ENCODE measurements at places on chromosomes 11 and 22. TPM values are rescaled to one million over a fixed set of nuclear protein-coding genes. Genes with fewer than 3 reads are reported as not detected.

The TMPRSS13 gene
- total RNA-seq, result not detected

The GPR83 gene
- total RNA-seq, result 0.09 TPM

The CASP1 gene
- 0.17 TPM for total RNA-seq

The OR4C6 gene
- total RNA-seq, result not detected

The SCT gene
- total RNA-seq, result not detected

The KRTAP5-9 gene
- total RNA-seq, result not detected

The PGA5 gene
- not detected for total RNA-seq

The TTC9C gene
- total RNA-seq, result 30.0 TPM

The PHLDA2 gene
- 81.8 TPM for total RNA-seq

The MCHR1 gene
- not detected for total RNA-seq

The INTS4 gene
- total RNA-seq, result 16.0 TPM

The C11orf16 gene
- not detected for total RNA-seq
